Effector memory CD4-positive, alpha-beta T cell (primary cell): ENCODE measurements at places on chromosomes 12 and 14.

DNA sequence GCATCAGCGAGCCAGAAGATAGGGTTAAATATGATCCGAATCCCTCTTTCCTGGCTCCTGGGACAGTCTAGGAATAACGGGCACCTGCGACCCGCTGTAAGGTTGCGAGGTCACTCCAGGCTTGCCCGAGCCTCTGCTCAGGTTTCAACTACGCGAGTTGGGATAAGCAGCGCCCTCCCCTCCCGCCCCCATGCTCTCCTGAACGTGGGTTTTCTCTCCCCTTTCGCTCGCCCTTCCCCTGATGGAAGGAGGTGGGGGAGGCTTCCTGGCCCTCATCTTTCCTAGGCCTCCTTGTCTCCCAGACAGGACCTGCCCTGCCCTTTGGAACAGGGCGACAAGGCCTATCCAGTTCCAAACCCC lies 753 bp upstream of the ATP5MC2 start:
- H3K4me3 ChIP-seq = peak overlapping the region; percentile 82
- peaks cover 11% of the 10 kb centered on the region for H3K36me3 ChIP-seq
- peak; percentile 9 for DNase-seq
- H3K27me3 ChIP-seq = peaks cover 5% of the 10 kb centered on the region
- peaks cover 19% of the 10 kb centered on the region for H3K4me1 ChIP-seq

DNA sequence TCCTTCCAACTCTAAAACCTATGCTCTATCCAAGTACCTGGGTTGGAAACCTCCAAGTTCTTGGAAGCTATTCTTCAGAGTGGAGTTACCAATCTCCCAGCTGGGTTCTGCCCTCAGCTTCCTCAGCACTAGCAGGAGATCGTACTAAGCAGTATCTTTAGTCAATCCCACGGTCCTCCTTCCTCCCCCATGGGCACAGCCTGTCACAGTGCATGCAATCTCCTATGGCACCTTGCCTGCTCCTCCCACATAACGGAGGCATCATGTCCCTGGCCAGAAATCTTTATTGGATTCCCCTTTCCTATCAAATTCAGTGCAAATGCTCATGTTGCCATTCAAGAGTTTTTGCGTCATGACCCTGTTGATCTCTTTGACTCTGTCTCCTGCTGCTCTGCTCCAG lies 5.4 kb upstream of the LPAR5 start:
- H3K4me1 ChIP-seq = peaks cover 3% of the 10 kb centered on the region
- H3K27me3 ChIP-seq = no peaks in the 10 kb centered on the region
- no peak for DNase-seq
- no peak overlapping the region for H3K27ac ChIP-seq
- H3K36me3 ChIP-seq = no peaks in the 10 kb centered on the region

GRCh38 chr12:51873251-51873994 lies 14.5 kb upstream of the ANKRD33 start:
- no peaks in the 10 kb centered on the region for H3K36me3 ChIP-seq
- H3K4me3 ChIP-seq = no peak overlapping the region
- H3K27ac ChIP-seq = no peak overlapping the region
- DNase-seq = no peak
- H3K27me3 ChIP-seq = peaks cover 7% of the 10 kb centered on the region

DNA sequence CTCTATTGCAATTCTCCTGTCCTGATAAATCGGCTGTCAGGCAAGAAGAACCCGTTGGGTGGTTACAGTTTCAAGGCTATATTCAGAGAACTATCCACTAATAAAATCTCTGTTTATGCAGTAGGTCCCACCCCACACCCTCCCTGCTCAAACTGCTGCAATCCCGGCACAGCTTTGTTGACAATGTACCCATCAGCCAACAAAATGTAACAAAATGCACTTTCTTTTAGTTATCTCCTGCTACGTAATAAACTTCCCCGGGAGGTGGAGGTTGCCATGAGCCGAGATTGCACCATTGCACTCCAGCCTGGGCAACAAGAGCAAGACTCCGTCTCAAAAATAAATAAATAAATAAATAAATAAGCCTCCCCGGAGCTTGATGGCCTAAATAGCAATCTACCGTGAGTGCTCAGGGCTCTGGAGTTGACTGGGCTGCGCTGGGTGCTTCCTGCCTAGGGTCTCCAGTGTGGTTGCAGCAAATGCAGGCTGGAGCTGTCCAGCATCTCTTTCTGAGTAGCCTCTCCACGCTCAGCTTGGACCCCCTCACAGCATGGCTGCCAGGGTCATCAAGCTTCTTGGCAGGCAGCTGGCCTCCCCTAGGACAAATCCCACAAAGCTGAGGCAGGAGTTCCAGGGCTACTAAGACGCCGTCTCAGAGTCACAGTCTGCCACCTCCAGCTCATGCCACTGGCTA lies 43.2 kb upstream of the FBRSL1 start:
- H3K4me1 ChIP-seq = peaks cover 31% of the 10 kb centered on the region
- no peak overlapping the region for H3K4me3 ChIP-seq
- no peak for DNase-seq
- H3K27ac ChIP-seq = peak overlapping the region; percentile 80
- no peaks in the 10 kb centered on the region for H3K27me3 ChIP-seq

DNA sequence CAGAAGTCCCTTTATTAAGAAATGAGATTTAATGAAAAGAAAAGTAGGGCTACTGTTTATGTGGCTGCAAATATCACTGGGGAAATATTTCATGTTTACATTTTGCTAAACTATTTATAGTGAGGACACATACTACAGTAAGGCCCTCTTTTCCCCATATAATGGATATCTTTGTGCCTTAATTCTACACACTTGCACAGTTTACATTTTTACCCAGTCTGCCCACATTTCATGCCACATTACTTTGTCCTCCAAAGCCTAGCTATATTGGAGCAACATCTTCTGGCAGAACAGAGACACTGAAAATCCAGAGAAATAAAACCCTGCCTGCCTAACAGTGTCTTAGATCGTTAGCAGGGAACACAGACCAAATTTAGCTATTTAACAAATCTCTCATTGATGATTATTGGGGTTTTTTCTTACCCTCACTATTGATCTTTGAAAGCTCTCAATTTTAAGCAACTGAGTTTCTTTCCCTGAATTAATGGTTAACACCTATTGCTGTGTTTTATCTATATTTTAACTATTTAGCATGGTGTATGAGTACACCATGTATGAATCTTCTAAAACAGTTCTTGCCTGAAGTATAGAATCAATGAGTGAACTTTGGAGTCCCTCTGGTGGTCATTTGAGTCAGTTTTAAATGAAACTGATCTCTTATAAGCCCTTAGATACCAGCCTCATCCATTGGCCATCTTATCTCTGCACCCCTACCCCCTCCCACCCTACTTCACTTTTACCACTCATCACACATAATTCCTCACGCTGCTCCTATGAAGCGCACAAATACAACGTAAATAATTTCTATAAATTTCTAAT lies 170.2 kb downstream of the BCAT1 start:
- no peaks in the 10 kb centered on the region for H3K36me3 ChIP-seq
- no peaks in the 10 kb centered on the region for H3K27me3 ChIP-seq
- no peak for DNase-seq
- no peaks in the 10 kb centered on the region for H3K4me1 ChIP-seq
- no peak overlapping the region for H3K4me3 ChIP-seq
- H3K27ac ChIP-seq = no peak overlapping the region

- no peaks in the 10 kb centered on the region for H3K4me1 ChIP-seq
- DNase-seq = no peak
- H3K4me3 ChIP-seq = no peak overlapping the region
- no peak overlapping the region for H3K27ac ChIP-seq
These were observed 407.3 kb upstream of the FLRT2 start for GRCh38 chr14:85122690-85123089.

- no peaks in the 10 kb centered on the region for H3K4me1 ChIP-seq
- no peak overlapping the region for H3K4me3 ChIP-seq
- no peaks in the 10 kb centered on the region for H3K27me3 ChIP-seq
- H3K27ac ChIP-seq = no peak overlapping the region
These were observed 30.0 kb downstream of the SCARB1 start for GRCh38 chr12:124833693-124834122.

DNA sequence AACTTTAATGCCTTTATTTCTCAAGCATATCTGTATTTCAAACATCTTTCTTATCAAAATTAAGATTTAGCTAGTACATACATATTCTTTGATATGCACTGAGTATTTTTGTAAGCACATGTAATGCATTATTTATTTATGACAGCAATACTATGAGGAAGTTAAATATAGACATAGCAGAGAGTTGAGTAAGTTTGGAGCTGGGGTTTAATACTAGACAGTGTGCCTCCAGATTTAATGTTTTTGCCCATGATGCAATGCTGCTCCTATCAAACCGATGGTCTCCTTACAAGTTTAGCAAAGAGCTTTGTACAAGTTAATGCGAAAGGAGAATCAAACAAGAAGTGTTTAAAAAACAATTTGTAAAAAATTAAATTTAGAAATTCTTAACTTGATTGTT lies 826.6 kb upstream of the MGAT4C start:
- no peak overlapping the region for H3K4me3 ChIP-seq
- H3K27me3 ChIP-seq = no peaks in the 10 kb centered on the region
- no peak for DNase-seq
- no peaks in the 10 kb centered on the region for H3K36me3 ChIP-seq
- no peaks in the 10 kb centered on the region for H3K4me1 ChIP-seq
